ENCODE measurements at places on chromosomes 1 and 21.

DNA sequence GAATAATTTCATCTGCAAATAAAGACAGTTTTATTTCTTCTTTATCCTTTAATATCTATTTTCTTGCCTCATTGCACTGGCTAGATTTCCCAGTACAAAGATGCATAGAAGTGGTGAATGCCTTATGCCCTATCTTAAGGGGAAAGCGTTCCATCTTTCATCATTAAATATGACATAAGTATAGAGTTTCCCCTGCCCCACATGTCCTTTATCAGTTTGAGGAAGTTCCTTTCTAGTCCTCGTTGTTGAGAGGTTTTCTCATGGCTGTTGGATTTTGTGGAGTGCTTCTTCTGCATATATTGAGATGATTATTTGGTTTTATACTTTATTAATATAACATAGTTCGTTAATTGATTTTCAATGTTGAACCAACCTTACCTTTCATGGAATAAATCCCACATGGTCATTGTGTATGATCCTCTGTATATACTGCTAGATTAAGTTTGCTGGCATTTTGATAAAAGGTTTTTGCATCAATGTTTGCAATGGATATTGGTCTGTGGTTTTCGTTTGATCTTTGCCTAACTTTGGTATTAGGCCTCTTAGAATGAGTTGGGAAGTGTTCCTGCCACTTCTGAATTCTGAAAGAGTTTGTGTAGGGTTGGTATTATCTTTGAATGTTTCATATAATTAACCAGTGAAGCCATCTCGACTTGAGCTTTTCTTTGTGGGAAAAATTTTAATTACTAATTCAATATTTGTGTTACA, 15.6 kb downstream of the PRKACB start:
- DNase-seq = no peak

DNA sequence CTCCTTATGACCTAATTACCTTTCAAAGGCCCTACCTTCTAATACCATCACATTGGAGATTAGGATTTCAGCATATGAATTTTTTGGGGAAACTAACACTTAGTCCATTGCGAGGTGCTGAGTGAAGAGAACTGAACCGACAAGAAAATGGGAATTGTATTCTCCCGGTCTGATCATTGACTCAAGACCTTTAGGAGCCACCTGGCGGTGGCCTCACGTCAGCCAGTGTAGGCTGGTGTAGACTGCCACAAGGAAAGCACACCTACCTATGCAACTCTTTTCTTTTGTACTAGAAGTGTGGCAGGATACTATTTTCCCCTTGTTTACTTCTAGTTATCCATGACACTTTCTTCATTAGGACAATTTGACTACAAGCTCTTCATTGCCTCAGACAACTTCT, 333.5 kb upstream of the B3GALT2 start:
- DNase-seq = no peak

- no peak for DNase-seq
Observed at GRCh38 chr1:117629625-117630422, 24.0 kb downstream of the TENT5C start.

GRCh38 chr1:95222629-95223028, 11.4 kb upstream of the RWDD3 start:
- DNase-seq = no peak

GRCh38 chr1:85846706-85847105, 138.5 kb upstream of the ZNHIT6 start:
- no peak for DNase-seq

DNA sequence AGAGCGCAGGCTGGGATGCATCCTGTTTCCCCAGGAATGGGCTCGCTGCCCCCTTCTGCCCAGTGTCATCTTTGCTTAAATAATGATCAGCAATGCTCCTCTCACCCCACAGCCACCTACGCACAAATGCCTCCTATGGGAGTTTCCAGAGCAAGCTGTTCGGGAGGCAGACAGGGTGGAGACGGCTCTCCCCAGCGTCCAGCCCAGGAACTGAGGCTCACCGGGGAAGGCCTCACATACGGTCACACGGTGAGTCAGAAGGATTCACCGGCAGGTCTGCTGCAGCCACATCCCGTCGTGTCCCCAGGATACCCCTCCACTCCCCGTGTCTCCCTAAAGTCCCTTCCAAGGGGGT, 40.3 kb upstream of the RUNX3 start:
- peak; percentile 75 for DNase-seq

- DNase-seq = no peak
Observed at GRCh38 chr1:37123276-37124115, 89.2 kb upstream of the GRIK3 start.

- DNase-seq = no peak
Observed at GRCh38 chr1:181080556-181080955, 7.9 kb upstream of the IER5 start.

All from IMR-90 (cell line).